ENCODE measurements at places on chromosomes 7 and 10.
A peak's percentile ranks its signal among the peaks of the same experiment; 100 is the strongest.

GRCh38 chr7:155460926-155461613, 3.1 kb downstream of the EN2 start:
- DNase-seq: no peak

DNA sequence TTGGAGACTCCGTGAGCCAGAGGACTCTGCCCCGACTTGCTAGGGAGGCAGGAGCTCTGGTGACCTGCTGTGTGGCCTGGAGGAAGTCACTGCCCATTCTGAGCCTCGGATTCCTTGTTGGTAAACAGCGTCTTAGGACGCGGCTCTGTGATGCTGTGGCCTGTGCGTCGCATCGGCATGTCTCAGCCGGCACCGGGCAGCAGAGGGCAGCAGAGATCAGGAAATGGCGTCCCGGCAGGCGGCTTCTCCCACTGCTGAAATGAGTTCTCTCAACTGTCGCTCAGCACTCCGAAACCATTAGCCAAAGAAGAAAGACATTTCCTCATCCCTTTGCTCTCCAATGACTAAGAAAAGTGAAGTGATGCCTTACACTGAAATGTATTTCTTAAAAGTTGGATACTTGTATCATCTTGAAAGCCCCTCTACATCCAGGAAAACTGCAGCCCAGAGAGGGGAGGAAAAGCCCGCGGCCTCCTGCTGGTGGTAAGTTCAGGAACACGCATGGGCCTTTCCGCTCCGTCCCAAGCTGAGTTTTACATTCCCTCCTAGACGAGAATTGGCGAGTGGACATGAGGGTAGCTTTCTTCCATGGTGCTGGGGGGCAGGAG, 91.7 kb downstream of the WDR11 start:
- DNase-seq: peak; percentile 44

DNA sequence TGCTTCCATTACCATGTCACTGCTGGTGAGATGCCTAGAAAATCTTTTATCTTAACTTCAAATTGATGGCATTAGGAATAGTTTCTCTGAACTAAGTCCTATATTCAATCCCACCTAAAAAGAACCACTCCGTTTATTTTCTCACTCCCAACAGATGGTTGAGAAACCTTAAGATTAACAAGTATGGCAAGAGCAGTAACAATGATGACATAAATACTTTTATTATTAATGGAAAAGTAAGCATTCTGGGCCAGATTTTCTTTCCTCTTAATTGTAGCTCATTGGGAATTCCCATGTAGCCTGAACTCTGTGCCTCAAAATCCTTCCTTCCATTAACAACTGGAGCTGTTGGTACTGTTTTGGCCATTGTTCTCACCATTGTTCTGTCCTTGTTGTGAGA, 21.1 kb upstream of the FAM13C start:
- DNase-seq: no peak

DNA sequence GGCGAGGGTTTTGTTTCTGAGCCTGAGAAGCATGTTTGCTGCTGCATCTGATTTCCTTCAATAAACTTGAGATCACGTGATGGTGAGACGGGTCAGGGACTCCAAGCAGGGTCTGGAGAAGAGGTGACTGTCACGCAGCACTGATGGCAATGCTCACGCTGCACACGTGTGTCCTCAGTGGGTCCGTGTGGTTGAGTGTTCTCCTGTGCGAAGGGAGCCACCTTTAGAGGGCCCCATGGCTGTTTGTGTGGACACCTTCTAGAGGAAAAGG, 100.4 kb downstream of the WDR37 start:
- no peak for DNase-seq

DNA sequence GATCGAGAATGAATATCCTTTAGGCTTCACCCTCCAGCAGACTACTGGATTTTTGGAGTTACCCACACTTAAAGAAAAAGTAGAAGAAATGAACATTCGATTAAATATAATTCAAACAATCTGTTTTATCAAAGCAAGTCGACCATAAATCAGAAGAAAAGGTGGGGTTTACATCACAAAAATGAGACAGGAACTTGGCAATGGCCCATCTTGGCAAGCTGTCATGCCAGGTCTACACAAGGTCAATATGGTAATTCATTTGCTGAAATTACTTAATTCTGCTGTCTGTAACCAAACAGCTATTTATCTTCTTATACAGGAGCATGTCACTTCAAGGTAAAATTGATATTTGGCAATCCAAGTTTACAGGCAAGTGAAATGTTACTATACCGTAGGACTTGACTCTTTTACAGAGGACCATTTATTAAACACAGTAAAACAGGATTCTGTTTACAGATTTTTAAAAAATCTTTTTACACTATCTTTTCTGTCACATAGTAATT, 640.6 kb upstream of the NRP1 start:
- no peak for DNase-seq

- DNase-seq: no peak
These were observed 31.0 kb upstream of the STARD3NL start for GRCh38 chr7:38147005-38147404.

Data from stimulated activated CD8-positive, alpha-beta memory T cell treated with anti-CD3 and anti-CD28 coated beads, Interleukin-4, amount 100 ng/mL, for 4 hours (primary cell).